Inflammatory macrophage treated with lipopolysaccharide for 1 hour (primary cell): ENCODE measurements at places on chromosomes 11 and 22.
A peak's percentile ranks its signal among the peaks of the same experiment; 100 is the strongest.

GRCh38 chr11:129023968-129024676 is 81.5 kb upstream of the TP53AIP1 start:
- DNase-seq: peak; percentile 21

- no peak for DNase-seq
Observed at GRCh38 chr22:43304831-43305590, 38.2 kb downstream of the SCUBE1 start.

- peak; percentile 77 for DNase-seq
Observed at GRCh38 chr11:45354976-45355705, 69.0 kb upstream of the SYT13 start.

DNA sequence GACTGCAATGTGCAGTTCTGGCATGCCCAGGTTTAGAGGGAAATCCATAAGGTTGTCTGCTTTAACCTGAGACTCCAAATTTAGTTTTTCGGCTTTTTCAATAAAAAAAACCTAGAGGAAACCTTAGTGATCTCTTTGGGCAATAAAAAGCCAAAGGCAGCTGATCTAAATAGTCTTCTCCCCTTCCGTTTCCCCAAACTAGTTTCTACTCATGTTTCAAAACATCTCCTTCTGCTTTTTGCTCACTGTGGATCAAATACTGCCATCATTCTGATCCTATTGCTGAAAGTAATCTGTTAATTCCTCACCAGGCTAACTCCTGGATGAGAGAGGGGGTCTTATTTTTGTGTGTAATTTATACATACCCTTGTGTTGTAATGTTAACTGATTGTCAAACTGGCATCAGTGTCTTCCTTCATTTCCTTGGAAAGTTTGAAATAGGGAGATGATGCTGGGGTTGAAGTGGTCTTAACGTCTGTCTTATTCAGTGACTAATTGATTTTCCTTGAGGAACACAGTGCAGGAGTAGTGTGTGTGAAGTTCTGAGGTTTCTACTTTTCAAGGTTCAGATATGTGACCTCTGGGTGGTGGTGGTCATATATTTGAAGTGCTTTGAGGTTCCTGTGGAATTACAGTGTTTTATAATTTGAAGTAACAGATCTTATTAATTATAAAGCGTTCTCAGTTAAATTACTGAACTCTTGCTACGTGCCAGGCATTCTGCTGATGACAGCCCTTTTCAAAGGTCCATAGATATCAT is 55.0 kb downstream of the ARHGAP42 start:
- DNase-seq: peak; percentile 1

DNA sequence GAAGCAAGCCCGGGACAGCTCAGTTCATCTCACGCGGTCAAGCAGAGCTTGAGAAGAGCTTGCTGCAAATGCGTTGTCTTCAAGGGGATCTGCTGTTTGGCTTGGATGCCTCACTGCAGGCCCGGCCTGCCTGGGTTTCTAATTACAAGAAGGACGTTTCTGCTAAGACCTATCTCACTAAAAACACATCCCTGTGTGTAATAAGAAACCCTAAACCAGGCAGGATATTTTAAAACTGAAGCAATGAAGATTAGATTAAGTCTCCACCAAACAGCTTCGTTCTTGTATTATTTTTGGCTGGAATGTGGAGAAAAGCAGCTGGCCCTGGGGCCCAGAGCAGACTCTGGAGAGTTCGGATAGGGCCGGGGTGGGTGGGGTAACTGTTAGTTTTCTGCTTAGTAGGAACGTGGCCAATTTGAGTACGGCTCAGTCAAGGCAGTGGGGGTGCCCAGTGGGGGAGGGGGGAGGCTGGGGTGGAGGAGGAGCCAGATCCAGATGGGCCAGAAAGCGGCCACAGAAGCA is 6.0 kb downstream of the PKNOX2 start:
- no peak for DNase-seq

- DNase-seq: peak; percentile 82
Observed at GRCh38 chr11:110081462-110082376, 11.5 kb upstream of the ZC3H12C start.

- no peak for DNase-seq
Observed at GRCh38 chr11:124935548-124936514, at the start of gene HEPACAM. Gene HEPACAM (minus strand): TSS chr11:124936047. CDS start chr11:124936006, 41 bp downstream.

DNA sequence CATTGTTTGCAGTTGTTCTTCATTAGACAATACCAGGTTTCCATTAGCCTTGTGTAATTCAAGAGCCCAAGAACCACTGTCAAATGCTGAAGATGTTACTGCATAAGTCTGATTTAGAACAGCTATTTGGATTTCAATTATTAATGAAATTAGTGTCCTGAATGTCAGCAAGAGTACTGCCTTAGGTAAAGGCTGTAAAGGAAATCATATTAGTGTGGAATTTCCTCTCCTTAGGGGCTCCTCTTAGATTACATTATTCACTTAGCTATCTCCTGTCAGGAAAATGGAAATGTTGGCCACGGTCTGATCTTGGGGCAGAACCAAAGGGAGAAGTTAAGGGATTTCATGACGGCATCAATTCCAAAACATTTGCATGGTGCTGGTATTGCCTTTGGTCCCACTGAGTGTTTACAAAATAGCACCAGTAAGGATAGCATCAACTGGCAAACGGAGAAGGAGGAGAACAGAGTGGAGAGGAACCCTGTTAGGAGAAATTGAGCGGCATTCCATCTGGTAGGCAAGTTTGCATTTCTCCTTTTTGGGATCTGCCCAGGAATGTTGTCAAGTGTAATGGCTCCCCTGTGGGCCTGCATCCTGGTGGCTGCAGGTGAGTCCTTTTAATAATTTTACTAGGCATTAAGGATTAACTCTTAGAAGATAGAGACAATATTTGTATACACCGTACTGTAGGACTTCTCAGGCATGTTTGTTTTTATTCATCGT is at the start of gene HTR3B:
TSS of gene HTR3B (plus strand) at position 418 of the 723 bp plus-strand sequence. CDS start at position 556, 138 bp downstream.
- no peak for DNase-seq

DNA sequence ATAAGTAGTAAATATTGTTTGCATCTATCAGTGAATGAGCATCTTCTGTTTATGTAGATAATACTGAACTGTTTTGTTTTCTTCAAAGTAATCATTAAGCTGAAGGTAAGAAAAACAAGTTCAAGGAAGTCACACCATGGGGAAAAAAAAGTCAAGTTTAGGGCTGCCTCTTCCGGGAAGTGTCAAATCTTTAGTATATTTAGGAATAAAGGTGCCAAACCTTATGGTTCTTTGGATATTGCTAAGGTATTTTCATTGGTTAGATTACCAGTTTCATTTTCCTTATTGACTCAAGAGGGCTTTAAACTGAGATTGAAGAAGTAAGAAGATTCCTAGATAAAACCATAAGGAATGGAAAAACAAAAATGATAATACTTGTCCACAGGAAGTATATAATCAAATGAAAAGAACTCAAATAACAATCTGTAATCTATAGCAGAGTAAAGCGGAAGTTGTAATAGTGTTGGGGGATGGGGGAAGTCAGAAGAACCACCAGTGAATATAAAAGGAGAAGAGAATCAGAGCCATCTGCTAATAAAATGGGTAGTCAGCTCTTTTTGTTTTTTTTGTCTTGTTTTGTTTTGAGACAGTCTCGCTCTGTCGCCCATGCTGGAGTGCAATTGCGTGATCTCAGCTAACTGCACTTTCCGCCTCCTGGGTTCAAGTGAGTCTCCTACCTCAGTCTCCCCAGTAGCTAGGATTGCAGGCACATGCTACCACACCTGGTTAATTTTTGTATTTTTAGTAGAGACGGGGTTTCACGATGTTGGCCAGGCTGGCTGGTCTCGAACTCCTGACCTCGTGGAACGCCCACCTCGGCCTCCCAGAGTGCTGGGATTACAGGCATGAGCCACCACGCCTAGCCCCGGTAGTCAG is 2.3 kb downstream of the ATM start:
- DNase-seq: peak; percentile 60

GRCh38 chr11:29816359-29816758 is 200.5 kb downstream of the KCNA4 start:
- DNase-seq: no peak

DNA sequence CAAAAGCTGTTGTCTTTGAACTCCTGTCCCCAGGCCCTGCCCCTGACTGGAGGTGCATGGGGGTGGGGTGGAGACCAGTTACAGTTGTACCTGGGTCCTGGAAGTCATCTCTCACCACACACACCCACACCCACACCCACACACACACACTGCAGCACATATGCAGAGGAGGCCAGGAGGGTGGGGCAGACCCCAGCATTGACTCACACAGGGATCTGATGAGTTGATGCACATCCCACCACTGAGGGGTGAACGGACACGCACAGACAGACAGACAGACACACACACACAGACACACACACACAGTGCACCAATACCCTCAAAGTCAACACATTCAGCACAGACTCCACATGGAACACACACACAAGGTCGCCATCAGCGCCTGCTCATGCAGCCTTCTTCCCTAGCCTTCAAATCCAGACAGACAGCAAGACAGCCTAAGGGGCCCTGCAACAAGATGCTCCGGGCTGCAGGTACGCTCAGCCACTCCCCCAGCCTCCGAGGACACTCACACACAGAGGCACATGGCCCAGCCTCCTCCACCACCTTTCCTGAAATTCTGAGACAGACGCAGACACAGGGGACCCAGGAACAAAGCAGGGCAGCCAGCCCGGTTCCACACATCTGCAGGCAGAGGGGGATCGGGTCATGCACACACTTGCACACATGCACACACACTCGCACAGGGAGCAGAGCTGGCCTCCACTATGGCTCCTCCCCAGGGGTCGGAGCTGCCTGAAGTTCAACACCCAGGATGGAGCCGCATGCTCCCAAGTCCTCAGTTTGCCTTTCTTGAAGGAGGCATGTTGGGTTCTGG is 26.5 kb downstream of the SYT7 start:
- DNase-seq: no peak

GRCh38 chr22:46308283-46308988 is 11.8 kb downstream of the GTSE1 start:
- DNase-seq: no peak
